NCI-H187 (cell line): ENCODE measurements at places on chromosomes 11 and 22.

- DNase-seq: no peak
Observed at GRCh38 chr11:65573391-65574079, 1.2 kb downstream of the FAM89B start.

DNA sequence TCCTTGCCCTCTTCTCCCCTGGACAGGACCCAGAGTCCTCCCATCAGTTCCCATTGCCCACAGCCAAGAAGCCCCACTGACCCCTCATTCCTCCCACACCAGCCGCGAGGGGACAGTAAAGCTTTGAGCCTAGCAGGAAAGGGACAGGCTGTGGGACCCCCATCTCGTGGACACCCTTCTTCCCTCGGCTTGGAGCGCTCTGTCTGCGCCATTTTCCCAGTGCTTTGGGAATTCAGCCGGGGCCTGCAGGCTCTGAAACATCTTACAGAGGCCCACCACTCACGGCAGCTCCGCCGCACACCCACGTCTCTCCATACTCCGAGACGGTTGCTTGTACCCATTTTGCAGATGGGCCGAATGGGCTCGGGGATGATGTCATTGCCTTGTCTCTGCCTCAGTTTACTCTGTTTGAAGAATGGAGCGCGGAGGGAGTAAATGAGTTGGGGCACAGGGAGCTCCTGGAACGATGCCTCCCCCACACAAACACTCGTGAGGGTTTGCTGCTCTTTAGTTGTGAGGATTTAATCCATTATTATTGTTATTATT is 447.7 kb downstream of the TBC1D22A start:
- DNase-seq: no peak

DNA sequence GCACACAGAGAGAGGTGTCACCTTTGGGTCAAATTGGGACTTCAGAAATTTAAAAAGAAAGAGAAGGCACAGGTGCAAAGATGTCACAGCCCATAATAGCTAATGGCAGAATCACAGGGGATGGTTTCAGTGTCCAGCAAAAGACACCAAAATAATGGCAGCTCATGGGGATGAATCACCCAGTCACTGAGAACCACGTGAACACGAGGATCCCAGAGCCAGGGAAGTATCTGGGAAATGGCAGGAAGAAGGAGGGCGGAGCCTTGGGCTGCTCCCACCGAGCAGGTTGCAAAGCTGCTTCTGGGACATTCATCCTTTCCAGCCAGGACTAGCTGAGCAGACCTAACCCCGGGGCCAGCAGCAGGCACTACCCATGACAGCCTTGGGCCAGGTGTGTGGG is 45.6 kb downstream of the TRMU start:
- DNase-seq: no peak

- no peak for DNase-seq
Observed at GRCh38 chr11:11089805-11090204, 232.0 kb upstream of the ZBED5 start.

DNA sequence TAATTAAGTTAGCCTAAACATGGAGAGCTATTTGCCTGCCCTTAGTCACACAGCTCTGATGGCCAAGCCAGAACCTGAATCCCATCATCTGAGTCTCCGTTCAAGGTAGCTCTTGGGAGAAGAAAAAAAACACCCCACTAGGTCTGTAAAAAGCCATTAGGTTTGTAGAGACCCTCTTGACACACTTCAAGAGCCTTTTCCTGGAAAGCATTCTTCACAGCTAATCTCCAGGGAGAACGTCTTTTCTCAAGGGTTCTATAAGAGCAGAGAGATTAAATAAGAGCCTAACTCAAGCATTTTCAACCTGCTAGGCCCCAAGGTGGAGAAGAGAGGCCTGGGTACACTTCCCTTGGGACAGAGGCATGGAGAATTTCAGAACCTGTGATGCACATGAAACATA is 61.6 kb upstream of the NAV2 start:
- peak; percentile 81 for DNase-seq

DNA sequence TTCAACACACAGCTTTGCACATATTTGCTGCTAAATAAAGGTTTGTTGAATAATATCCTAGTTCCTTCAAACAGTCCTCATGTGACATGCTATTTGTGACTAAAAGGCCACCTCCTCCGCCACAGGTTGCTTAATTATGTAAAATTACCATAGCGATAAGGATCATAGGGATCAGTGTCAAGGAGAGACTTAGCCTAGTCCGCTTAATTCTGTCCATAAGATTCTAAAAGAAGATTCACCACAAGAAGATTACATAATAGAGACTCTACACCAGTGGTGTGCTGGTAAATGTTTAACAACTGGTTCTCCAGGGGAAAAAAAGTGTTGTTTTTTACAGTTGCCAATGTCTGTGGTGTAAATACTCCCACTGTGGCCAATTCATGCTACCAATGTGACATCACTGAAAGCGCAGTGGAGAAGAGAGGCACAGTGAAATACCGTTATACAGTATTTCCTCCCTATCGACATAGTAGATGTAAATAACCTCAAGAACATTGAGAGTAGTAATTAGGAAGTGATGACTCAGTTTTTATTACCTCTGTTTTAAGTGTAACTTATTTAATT is 4.2 kb upstream of the CHRDL2 start:
- DNase-seq: no peak

DNA sequence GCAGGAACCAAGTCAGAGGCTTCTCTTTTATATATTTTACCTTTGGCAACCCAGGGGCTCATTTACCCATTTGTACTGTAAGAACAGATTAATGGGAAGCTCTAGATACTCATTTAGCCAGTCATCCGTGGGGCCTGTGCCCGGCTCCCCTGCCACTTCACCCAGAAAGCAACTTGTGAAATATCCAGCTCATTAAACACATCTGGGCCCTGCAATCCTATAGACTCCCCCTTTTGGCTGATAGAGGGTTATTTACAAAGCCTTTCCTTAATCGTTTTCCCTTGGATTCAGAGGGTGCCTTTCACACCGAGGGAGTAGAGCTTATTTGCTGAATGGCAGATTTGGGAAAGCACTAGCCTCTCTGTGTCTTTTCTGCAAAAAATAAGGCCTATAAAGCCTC is 118.7 kb upstream of the SORL1-AS1 start:
- peak; percentile 28 for DNase-seq

DNA sequence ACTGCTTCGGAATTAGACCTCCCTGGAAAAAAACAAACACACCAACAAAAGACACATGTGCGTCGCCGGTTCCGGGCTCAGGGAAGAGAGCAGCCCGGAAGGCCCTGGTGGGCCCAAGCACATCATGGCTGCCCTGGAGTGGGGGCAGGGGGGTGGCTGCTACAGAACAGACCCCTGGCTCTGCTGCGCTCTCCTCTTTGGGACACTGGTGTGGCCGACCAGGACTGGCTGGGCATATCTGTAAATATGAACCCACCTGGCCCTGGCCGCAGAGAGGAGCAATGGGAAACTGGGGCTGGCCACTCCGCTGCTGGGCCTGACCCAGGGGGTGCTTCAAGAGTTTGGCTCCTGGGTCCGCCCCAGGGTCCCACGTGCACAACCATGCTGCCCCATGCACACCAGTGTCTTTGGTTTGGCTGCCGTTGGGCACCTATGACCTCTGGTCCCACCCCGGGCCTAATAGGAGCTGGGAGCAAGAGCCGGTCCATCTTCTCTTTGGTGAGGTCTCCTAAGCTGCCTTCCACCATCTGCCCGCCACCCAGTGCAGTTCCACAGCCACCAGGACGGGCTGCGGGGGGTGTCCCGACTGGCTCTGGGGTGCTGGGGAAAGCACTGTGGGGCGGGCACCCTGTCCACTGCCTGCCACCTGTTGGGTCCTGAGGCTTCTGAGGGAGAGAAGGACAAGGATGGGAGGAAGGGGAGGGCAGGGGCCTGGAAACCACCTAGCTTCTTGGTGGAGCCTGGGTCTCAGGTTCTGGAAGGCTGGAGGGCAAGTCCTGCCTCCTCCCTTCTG is 30.1 kb downstream of the PPM1F start:
- DNase-seq: no peak

DNA sequence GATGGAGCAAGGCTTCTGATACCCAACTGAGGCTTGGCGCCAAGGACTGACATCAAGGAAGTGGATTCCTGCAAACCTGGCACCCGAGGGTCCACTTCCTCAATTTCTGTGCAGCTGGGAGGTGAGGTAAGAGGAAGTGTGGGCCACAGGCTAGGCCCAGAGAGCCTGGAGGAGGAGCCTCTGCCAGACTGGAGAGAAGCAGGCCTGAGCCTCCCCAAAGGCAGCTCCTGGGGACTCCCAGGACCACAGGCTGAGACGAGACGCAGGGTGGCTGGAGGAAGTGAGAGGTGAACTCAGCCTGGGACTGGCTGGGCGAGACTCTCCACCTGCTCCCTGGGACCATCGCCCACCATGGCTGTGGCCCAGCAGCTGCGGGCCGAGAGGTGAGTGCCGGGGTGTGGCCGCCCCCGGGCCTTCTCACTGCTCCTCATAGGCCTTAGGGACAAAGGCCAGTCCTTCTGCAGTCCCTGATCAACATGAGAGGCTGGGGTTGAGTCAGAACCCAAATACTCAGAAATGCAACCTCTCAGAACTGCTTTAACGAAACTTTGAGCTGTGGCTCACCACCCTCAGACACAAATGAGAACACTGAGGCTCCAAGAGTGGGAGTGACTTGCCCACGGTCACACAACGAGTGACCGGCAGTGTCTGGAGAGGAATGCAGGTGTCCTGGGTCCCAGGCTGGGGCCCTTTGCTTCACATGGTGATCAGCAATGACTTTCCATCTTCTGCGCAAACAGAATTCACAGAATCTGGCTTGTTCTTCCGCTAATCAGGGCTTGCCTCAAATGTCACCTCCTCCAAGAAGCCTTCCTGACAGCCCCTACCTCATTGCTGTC is at the start of gene NCF4:
Gene NCF4, plus strand, starts transcription at position 186 of the 839 bp plus-strand sequence. Its CDS starts 166 bp downstream, at position 352.
- no peak for DNase-seq

DNA sequence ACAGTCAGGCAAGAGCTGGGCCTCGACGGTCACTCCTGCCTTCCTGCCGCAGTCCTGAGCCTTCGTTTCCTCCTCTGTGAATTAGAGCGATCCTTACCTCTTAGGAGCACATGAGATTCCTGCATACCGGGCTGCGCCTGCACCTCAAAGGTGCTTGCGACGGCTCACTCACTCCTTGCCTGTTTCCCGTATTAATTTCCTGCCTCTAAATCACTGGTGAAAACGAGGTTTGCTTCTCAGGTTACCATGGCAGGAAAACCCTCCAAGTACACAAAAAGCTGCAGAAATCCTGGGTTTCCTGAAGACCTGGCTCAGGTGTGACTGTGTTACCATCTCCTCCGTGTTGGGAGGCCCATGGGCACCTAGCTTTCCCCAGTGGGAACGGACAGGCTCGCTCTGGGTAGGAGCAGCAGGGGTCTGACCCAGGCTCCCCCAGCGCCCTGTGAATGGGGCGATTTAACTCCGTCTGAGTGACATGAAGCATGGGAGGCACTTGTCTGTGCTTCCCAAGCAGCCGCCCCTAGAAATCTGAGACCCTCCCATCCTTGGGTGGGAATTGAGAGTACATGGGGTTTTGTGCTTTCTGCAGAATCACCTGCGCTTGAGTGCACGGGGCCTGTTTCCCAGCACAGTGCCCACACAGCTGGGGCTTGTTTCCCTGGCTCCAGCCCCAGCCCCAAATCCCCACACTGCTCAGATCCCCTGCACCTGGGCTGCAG is 64.8 kb downstream of the PHF21B start:
- DNase-seq: no peak

DNA sequence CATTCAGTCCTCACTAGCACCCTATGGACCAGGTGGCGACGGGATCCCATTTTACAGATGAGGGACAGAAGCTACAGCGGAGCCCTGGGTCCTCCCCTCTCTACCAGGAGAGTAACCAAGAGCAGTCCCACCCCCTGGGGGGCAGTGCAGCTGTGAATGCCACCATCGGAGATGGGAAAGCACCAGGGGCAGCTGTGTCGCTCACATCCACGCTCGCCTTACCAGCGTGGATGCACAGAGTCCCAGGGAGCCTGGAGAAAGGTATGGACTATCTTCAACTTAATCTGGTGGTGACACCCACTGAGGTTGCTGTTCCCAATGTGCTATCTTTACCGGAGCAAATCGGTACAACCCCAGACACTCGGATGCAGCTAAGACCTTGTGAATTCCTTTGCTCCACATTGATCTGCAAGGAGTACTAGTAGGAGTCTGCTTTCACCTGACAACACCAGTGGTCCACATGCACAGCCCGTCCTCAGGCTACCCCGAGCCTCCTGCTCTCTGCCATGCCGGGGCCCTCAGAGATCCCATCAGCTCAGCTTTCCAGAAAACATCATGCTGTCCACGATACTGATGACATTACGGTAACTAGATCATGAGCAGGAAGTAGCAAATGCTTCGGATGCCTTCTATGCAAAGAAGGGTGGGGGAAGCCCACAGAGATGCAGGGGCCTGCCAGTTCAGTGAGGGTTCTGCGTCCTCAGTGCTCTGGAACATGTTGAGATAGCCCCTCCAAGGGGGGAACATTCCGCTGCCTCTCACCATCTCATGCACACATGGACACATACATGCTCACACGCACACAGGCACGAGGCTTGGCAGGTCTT is 126.0 kb downstream of the CTTN start:
- no peak for DNase-seq

GRCh38 chr11:96075532-96075959 is 151.6 kb upstream of the MTMR2 start:
- DNase-seq: no peak

DNA sequence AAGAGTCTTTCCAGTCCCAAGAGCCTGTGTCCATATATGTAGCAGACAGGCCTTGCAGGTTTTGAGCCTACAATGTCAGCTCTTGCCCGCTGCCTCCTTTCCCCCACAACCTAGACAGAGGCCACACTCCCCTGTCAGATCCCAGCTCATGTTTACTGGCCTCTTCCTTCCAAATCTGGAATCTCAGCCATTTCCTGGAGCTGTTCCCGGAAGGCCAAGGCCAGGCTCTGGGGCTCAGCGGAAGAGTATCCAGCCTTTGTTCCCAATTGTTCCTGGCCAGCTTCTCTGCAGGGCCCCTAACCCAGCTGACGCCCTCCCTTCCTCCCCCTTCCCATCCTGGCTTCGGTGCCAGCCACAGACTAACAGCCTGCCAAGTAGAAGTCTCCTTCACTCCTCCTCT is 1.0 kb upstream of the ROBO4 start:
- no peak for DNase-seq

DNA sequence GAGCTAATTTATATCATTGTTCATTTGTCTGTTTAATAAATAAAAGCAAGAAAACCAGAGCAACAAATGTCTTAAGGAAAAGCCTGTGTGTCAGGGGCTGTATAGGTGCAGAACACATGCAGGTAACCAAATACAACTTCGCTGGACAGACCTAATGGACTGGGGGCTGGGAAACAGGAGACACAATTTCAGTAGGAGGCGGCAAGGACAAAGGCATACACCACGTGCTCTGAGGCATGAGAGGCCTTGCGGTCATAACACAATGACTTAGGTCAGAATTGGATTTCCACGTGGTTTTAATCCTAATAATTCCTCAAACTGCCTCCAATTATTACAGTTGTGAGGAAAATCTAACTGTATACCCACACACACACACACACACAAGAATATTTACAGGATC is 8.7 kb upstream of the GLB1L3 start:
- no peak for DNase-seq

- DNase-seq: no peak
Observed at GRCh38 chr11:12376259-12377081, 901 bp upstream of the PARVA start.

- DNase-seq: no peak
Observed at GRCh38 chr22:42766860-42767259, 46.2 kb upstream of the A4GALT start.

GRCh38 chr11:66131937-66132632 is 62.0 kb downstream of the PACS1 start:
- DNase-seq: no peak
